NCI-H526 (cell line): ENCODE measurements at places on chromosomes 1 and 21.

DNA sequence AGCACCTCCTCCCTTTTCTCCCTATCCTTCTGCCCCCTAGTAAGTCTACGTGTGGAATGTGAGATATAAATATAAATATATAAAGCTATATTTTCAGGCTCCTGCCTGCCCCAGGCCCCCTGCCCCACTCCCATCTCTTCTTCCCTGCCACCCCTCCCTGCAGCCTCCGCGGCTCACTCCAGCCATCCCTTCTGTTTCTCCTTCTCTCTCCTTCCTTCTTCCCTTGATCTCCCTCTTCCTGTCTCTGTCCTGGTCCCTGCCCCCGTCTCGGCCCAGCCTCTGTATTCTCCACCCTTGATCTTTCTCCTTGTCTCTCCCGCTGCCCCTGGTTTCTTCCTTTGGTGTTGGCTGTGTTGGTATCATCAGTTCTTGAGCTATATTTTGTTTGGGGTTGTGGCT is 23.2 kb downstream of the DMBX1 start:
- no peak for DNase-seq

GRCh38 chr1:236794585-236795034 is 482 bp upstream of the MTR start:
- no peak for DNase-seq

DNA sequence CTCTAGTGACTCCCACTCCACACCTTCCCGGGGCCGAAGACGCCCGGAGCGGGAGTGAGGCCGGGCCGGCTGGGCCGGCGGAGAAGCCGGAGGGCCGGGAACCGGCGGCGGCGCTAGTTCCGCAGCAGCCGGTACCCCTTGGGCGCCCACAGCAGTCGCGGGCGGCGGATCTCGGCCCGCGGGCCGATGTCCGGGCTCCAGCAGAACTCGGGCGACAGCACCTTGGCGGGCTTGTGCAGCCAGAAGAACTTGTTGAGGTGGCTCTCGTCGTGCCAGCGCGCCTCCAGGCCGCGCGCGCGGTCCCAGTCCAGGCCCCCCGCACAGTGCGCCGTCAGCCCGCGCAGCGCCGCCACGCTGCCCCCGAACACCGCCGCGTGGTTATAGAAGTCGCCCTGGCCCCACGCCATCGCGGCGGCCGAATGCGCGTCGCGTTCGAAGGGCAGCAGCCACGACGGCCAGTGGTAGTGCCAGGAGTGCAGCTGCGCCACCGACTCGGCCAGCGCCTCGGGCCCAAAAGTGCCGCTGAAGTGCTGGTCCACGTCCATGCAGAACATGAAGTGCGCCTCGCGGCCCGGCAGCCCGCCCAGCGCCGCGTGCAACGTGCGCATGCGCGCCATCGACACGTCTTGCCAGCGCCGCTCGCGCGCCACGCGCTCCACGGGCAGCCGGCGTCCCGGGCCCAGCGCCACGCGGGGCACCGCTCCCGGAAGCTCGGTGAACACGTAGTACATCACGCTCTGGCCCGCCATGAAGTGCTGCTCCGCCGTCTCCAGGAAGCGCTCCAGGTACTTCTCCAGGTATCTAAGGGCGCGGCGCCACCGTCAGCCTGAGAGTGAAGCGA is 14.0 kb downstream of the A3GALT2 start:
- DNase-seq, result no peak

GRCh38 chr1:20153000-20153418 is 13.9 kb downstream of the PLA2G2F start:
- no peak for DNase-seq

DNA sequence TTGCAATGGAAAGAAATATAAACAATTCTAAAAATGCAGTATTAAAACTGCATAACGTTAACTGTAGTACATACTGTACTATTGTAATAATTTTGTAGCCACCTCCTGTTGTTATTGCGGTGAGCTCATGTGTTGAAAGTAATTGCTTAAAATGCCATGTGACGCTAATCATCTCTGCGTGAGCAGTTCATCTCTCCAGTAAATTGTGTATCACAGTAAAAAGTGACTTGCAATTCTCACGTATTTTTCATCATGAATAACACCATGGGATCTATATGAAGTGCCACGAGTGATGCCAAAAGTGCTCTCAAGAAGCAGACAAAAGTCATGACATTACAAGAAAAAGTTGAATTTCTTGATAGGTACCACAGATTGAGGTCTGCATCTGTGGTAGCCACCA is 82.4 kb upstream of the CYYR1 start:
- no peak for DNase-seq

GRCh38 chr1:8767006-8767405 is 50.4 kb downstream of the RERE start:
- DNase-seq, result no peak

DNA sequence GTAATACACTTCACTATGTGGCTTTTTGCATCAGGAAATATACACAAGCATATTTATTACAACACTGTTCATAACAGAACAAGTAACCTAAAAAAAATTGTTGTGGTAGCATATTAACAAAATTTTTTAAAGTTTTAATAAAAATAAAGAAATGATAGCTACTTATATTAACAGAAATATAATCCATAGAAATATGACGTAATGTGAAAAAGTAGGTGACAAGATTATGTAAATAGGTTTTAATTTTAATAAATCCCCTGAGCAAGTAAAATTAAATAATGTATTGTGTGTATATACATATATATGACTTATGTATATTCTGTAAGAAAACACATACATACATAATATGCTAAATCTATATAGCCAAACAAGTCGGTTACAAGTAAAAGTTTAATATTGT is 359.9 kb downstream of the SEC16B start:
- no peak for DNase-seq

DNA sequence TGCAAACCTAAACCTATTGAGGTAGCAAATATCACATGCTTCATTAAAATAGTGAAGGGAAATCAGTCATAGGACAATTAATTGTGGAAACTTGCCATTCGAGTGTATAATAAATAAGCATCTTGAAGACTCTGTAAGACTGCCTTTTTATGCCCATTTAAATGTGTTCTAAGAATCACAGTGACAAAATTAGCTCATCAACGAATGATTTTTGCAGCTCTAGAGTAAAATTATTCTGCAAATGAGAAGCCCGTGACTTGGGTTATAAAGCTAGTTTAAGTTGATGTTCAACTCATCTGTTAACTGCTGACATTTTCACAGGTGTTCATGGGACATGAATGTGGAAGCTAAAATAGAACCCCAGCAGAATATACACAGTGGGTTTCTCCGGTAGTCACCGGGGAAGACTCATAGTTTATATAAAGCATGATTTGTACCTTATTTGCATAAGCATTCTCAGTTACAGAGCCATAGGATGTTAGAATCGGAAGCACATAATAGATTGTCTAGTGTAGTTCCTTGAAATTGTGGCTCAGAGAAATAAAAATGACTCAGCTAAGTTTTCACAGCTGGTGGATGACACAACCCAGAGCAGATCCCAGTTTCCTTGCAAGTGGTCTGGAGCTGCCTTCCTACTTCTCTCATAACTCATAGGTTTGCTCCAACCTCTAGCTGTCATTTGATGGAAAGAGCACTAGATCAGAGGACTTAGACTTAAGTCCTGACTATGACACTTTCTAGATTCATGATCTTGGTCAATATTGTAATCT is 107.3 kb downstream of the UCHL5 start:
- no peak for DNase-seq

DNA sequence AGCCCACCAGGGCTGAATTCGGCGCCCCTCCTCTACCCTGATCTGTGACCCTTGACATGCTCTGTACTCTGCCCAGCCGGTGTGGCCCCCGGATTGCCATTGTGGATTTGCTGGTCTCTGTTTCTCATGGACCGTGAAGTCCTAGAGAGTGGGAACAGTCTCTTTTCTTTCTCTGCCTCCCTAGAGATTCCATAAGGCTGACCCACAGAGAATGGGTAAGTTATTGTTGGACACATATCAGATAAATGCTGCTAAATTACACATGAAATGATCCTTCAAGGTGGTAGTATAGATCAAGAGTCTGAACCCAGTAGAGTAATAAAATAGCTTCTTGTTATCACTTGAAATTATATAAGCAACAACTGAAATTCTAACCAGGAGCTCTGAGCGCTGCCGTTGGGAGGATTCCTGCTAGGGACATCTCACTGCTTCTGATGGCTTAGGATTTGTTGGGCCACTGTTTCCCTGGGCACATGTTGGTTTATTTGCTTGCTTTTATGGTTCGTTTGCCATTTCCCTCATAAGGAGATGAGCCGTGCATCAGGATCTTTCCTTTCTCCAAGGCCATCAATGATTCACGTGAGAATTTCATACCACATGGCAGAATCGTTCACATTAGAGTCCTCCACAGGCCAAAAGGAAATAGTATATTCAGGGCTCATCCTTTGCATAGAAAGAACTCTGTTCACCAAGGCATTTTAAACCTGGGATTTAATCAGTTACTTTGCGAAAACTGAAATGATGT is 111.9 kb downstream of the ZBTB18 start:
- no peak for DNase-seq

DNA sequence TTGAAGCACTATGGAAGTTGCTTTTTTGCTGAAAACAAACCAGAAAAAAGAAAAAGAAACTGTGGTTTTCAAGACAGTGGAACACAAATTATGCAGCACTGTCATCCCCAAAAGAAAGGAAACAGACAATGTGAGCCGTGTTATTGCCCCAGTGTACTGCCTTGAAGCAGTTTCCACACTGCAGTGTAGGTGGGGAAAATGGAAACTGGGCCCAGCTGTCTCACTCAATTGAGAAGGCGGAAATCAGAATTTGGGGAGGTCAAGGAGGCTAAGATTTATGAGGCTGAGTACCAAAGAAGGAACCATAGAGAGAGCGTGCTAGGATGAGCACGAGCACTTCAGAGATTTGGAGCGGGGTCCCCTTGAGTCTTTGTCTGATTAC is 55.5 kb downstream of the MPZL1 start:
- DNase-seq, result no peak

DNA sequence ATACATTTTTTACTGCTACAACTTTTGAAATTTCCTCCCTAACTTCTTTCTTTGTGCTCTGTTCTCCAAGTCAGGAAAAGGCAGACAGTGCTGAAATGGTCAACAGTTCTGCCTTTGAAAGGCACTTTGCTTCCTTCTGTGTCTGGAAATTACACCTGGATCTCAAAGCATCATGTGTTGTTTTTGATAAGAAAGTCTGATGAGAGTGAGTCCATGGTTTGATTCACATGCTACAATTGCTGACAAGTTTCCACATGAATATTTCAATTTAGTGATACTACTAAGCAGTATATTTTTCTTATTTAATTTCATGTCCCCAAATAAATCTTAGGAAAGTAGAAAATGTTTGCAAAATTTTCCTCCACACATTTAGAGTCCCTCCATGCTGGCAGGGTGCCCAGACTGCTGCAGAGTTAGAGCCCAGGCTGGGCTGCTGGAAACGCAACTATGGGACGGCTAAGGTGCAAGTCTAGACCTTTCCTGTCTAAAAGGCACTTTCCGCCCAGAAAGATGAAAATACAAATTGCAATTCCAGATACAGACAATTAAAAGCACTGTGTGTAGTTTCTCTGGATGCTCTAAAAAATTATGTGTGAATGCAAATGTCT is 96.6 kb upstream of the RUNX1 start:
- no peak for DNase-seq

DNA sequence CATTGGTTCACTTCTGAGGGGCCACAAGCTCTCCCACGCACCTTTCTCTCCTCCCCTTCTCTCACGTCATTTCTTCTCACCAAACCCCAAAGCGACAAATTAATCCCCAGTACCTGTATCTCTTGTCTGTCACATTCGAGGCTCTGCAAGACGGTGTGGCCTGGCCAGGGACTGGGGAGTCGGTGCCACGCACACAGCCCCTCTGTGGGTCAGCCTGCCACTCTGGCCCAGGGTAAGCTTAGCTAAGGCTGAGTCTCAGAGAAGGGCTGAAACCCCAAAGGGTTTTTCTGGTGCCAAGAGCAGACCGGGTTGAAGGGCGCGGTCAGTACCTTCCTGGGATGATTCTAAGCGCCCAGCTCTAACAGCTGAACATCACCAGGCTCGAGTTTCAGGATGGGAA is 34.2 kb upstream of the ZBTB40 start:
- no peak for DNase-seq

GRCh38 chr1:192256674-192257334 is 60.0 kb upstream of the RGS21 start:
- no peak for DNase-seq

DNA sequence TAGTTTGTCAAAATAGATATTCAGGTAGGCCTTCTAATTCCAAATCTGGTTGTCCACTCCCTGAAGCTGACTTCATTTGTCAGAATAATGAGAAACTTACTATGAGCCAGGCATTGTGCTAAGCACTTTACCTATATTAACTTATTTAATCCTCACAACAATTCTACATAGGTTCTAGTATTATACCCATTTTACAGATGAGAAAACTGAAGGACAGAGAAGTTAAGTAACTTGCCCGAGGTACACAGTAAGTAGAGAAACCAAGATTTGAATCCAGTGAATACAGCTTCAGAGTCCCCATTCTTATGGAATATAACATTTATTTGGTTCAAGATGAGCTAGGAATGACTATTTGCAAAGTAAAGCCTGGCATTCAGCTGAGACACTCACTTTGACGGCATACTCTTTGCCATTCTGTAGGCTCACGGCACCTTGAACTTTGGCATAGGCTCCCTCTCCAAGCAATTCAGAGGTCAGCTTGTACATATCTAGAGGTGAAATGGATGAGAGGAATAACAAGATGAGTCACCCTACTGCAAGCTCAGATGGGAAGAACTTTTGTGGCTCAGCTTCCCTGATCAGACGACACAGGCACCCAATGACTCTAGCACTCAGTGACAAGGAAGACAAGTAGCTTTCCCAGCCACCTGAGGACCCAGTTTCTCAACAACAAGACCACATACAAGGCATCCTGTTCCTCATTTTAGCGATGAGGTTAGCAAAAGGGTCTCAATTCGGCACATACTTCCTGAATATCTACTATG is 23.7 kb downstream of the MKNK1 start:
- DNase-seq, result no peak

GRCh38 chr1:147072482-147073432 is 99.5 kb downstream of the PRKAB2 start:
- DNase-seq, result no peak

DNA sequence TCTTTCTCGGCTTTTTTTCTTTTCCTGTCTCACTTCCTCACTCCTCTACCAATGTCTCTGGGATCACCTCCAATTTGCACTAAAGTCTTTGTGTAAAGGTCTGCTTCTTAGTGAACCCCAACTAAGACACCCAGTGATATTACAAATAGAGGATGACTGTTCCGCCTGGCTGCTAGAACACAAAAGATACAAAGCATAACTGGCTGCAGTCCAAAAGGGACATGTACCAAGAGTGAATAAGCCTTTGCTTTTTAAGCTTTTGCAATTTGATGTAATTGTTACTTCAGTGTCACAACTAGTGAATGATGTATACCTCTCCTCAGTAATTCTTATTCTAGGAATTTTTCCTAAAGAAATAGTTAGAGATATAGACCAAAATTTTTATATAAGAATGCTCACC is 82.8 kb upstream of the BEND5 start:
- DNase-seq, result no peak
